Type B pancreatic cell (in vitro differentiated cells): ENCODE measurements at places on chromosomes 3 and 15. TPM values are rescaled to one million over a fixed set of nuclear protein-coding genes. Genes with fewer than 3 reads are reported as not detected.

GRCh38 chr15:42080186-42080918 lies 14.0 kb downstream of the PLA2G4D start:
- H3K4me3 ChIP-seq: no peak overlapping the region
- DNase-seq: peak; percentile 61
- no peak overlapping the region for H3K27ac ChIP-seq
- no peaks in the 10 kb centered on the region for H3K36me3 ChIP-seq
- H3K4me1 ChIP-seq: peaks cover 11% of the 10 kb centered on the region

DNA sequence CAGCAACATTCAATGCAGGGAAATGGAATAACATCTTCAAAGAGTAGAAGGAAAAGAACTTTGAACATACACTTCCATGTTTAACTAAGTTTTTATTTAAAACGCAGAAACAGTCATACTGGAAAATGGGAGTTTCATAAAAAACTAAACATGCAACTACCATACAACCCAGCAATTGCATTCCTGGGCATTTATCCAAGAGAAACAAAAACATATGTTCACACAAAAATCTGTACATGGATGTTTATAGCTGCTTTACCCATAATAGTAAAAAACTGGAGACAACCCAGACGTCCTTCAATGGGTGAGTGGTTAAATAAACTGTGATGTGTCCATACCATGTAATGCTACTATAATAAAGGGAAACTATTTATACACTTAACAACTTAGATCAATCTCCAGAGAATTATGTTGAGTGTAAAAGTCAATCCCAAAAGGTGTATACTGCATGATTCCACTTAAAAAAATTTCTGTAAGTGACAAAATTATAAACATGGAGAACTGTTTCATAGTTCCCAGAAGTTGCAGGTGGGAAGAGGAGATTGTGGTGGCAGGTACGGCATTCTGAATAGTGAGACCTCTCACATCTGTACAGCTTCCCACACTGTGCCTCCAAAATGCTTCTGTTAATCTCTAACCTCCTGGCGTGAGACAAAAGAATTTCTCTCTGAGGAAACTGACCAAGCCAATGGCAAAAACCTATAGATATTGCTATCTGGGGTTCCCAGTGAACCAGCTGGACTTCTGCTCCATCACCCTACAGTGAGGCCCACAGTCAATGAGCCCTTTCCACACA lies 23.1 kb downstream of the ISG20 start:
- H3K27ac ChIP-seq: no peak overlapping the region
- no peak for DNase-seq
- H3K4me3 ChIP-seq: no peak overlapping the region
- H3K27me3 ChIP-seq: peaks cover 16% of the 10 kb centered on the region

- H3K4me1 ChIP-seq: peaks cover 91% of the 10 kb centered on the region
- H3K4me3 ChIP-seq: peak overlapping the region; percentile 51
- DNase-seq: no peak
- H3K27ac ChIP-seq: peak overlapping the region; percentile 54
- no peaks in the 10 kb centered on the region for H3K36me3 ChIP-seq
These were observed 70.9 kb downstream of the IGF1R start for GRCh38 chr15:98719137-98719740.

The CPN2 gene
- not detected in 2 replicates for total RNA-seq

DNA sequence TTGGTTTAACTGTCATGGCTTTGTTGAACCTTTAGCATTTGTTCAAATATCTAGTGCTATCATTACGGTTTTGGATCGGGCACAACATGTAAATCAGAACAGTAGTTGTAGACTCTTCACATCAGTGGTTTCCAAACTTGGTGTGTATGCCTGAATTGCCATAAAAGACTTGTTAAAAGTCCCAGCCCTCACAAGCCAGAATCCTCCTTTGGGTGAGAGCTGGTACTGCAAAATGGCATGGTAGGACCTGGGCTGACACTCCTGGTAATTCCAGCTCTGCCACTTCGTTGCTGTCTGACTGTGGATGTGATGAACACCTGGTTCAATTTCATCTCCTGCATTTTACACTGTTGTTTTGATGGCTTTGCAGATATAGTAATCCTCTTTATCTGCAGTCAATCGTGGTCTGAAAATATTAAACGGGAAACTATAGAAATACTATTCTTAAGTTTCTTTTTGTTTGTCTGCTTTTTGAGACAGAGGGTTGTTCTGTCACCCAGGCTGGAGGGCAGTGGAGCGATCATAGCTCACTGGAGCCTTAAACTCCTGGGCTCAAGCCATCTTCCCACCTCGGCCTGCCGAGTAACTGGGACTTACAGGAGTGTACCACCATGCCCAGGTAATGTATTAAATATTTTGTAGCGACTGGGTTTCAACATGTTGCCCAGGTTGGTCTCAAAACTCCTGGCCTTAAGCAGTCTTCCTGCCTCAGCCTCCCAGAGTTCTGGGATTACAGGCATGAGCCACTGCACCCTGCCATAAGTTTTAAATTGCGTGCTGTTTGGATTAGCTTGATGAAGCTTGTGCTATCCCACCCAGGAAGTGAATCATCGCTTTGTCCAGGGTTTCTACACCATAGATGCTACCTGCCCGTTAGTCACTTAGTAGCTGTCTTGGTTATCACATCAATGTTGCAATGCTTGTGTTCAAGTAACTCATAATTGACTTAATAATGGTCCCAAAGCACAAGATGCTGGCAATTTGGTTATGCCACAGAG lies 61.6 kb downstream of the RAB7A start:
- peaks cover 46% of the 10 kb centered on the region for H3K4me1 ChIP-seq
- no peaks in the 10 kb centered on the region for H3K27me3 ChIP-seq
- H3K4me3 ChIP-seq: no peak overlapping the region
- no peak for DNase-seq
- H3K27ac ChIP-seq: no peak overlapping the region
- H3K36me3 ChIP-seq: no peaks in the 10 kb centered on the region

The ACKR4 gene
- 0.29 and 1.9 TPM in 2 replicates for total RNA-seq

DNA sequence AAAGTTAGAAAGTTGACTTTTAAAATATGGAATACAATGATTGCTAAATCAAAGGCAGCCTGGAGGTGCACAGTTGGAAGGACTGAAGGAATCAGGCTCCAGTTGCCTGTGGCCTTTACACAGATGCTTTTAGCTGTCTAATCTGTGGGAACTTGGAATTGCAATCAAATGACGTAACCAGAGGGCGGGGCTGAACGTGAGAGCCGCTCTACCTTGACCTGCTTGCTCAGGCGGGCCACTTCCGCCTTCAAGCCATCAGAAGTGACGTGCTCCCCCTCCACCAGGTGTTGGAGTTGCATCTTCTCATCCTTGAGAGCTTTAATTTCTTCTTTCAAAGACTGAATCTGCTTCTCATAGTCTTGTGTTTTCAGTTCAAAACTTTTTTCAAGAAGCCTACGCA lies 37.7 kb upstream of the GNB5 start:
- H3K4me1 ChIP-seq: no peaks in the 10 kb centered on the region
- H3K4me3 ChIP-seq: no peak overlapping the region
- H3K36me3 ChIP-seq: no peaks in the 10 kb centered on the region
- peak overlapping the region; percentile 83 for H3K27ac ChIP-seq
- H3K27me3 ChIP-seq: no peaks in the 10 kb centered on the region

GRCh38 chr3:27325419-27325818 lies 43.8 kb downstream of the NEK10 start:
- H3K27me3 ChIP-seq: no peaks in the 10 kb centered on the region
- peaks cover 4% of the 10 kb centered on the region for H3K36me3 ChIP-seq
- no peaks in the 10 kb centered on the region for H3K4me1 ChIP-seq
- H3K4me3 ChIP-seq: no peak overlapping the region
- no peak overlapping the region for H3K27ac ChIP-seq

GRCh38 chr15:31554261-31554660 lies 227.6 kb downstream of the KLF13 start:
- no peak overlapping the region for H3K4me3 ChIP-seq
- no peaks in the 10 kb centered on the region for H3K27me3 ChIP-seq
- DNase-seq: no peak
- H3K27ac ChIP-seq: no peak overlapping the region

- H3K27me3 ChIP-seq: peaks cover 38% of the 10 kb centered on the region
- no peaks in the 10 kb centered on the region for H3K36me3 ChIP-seq
- H3K4me1 ChIP-seq: no peaks in the 10 kb centered on the region
- no peak for DNase-seq
- no peak overlapping the region for H3K4me3 ChIP-seq
These were observed 44.9 kb downstream of the PRR23E start for GRCh38 chr3:127237835-127238234.

The LMCD1 gene
- total RNA-seq: 12.8 and 33.1 TPM in 2 replicates

DNA sequence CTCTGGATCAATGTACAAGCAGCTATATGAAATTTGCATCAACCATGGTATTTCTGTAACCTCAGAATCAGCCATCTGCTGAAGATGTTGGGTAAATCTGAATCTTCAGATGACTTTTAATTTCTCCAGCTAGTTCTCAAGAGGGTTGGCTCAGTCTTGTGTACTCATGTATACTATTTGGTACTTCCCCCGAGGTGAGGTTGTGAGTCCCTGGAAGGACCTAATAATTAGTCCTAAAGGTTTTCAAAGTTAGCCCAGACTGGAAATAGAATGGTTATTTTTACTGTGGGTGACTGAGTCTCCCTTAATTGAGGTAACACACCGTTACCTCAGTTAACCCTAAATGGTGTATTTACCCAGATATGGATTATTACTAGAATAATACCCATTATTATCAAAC lies 104.3 kb upstream of the THSD4 start:
- H3K27me3 ChIP-seq: no peaks in the 10 kb centered on the region
- H3K36me3 ChIP-seq: no peaks in the 10 kb centered on the region
- H3K4me1 ChIP-seq: no peaks in the 10 kb centered on the region
- no peak for DNase-seq
- no peak overlapping the region for H3K4me3 ChIP-seq

The SV2B gene
- 1.7 and 3.1 TPM in 2 replicates for total RNA-seq

The RAB43 gene
- total RNA-seq: 16.2 and 21.1 TPM in 2 replicates

DNA sequence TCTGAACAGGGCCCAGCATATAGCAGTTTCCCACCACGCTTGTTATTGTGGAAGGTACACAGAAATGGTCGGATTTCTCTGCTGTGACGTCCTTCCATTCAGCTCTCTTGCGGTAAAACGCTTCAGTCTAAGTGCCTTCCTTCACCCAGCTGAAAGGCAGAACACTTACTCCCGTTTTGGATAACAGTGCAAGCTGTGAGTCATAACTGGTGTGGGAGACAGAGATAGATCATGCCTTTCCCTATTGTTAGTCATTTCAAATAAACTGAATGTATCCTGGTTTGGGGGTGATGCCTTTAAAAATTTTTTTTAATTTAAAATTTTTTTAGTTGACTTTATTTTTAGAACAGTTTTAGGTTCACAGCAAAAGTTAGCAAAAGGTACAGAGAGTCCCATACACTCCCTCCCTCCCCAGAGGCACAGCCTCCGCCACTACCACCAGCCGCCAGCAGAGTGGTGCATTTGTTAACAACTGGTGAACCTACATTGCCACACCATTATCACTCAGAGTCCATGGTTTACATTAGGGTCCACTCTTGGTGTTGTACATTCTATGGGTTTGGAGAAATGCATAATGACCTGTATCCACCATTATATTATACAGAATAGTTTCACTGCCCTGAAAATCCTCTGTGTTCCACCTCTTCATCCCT lies 94.9 kb upstream of the NSMCE3 start:
- peaks cover 3% of the 10 kb centered on the region for H3K4me1 ChIP-seq
- DNase-seq: no peak
- H3K4me3 ChIP-seq: no peak overlapping the region
- peaks cover 27% of the 10 kb centered on the region for H3K27me3 ChIP-seq

The RLBP1 gene
- total RNA-seq: not detected in 2 replicates

- no peaks in the 10 kb centered on the region for H3K27me3 ChIP-seq
- peak overlapping the region; percentile 4 for H3K27ac ChIP-seq
- H3K4me1 ChIP-seq: peaks cover 5% of the 10 kb centered on the region
- peaks cover 13% of the 10 kb centered on the region for H3K36me3 ChIP-seq
These were observed 477.5 kb downstream of the LPP start for GRCh38 chr3:188631291-188632010.

DNA sequence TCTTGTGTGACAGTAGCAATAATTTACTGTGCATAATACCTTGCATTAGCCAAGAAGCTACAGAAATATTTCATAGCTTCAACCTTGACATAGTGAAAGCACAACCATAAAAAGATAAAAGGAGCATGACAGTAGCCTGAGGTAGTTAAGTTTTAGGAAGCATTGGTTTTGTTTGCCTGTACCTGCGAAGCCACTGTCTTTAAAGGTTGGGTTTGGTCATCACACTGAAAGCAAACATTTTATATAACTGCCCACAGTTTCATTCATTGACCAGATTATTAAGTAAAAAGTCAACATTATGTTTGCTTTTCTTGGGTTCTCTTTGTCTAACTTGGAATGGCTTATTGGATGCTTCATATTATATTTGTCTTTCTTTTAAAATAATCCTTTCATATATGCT lies 450.1 kb upstream of the IL12A start:
- DNase-seq: no peak
- no peak overlapping the region for H3K27ac ChIP-seq
- H3K27me3 ChIP-seq: peaks cover 25% of the 10 kb centered on the region
- H3K4me3 ChIP-seq: no peak overlapping the region

The MUC20 gene
- total RNA-seq: 19.7 and 20.0 TPM in 2 replicates

DNA sequence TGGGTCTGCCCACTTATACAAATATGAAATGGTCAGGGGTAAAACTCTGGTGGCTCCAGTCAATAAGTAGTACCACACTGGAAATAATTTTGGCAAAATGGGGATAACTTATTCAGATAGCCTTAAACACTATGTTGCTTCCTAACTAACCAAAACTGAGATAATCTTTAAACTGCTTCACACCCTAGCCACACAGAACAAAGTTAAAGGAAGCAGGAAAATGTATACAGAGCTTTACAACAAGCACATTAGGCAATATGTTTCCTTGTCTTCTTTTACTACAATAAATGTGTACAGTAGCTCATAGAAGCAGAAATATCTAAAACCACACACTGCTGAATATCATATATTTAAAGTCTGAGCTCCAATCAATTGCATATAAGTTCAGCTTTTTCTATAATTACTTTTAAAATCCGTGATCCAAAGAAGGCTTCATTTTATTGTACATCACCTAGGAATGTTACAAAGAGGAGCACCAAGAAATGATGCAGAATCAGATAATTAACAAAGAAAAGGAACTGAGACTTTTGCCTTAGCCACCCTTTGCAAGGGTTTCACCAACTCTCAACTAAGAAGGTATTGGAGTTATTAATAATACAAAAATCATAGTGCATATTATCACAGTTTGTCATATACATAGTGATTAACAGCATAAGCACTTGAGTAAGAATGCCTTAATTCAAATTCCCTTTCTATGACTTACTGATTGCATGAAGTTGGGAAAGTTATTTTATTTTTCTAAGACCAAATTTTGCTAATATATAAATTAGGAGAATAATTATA lies 9.2 kb upstream of the SSR3 start:
- no peaks in the 10 kb centered on the region for H3K36me3 ChIP-seq
- no peak overlapping the region for H3K4me3 ChIP-seq
- no peak overlapping the region for H3K27ac ChIP-seq
- DNase-seq: no peak
- H3K27me3 ChIP-seq: peaks cover 5% of the 10 kb centered on the region

The SFMBT1 gene
- total RNA-seq: 9.8 and 10.7 TPM in 2 replicates
